ENCODE measurements at places on chromosomes 3 and 15. TPM values are rescaled to one million over a fixed set of nuclear protein-coding genes. Genes with fewer than 3 reads are reported as not detected.
A peak's percentile ranks its signal among the peaks of the same experiment; 100 is the strongest.

DNA sequence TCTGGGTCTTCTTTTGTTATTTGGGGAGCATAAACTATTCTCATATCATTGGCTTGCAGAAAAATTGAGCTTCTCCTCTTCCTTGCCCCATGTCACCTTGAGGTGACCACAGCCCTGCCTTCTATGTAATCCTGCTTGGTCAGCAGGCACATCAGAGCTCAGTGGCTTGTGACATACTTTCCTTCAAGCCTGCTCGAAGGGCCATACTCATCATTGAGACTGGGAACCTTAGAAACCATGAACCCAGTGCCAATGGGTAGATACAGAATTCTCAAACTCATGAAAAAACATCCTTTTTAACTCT, 3.7 kb upstream of the CCR2 start:
- no peak for DNase-seq

- DNase-seq: peak; percentile 79
These were observed at the start of gene TMEM266 for GRCh38 chr15:76059320-76060117. TMEM266 (plus strand) TSS chr15:76059985; CDS start chr15:76134264, 74,279 bp downstream.

- no peak for DNase-seq
These were observed 24.8 kb downstream of the CD96 start for GRCh38 chr3:111566844-111567243.

GRCh38 chr15:76875911-76876310, 29.2 kb downstream of the SCAPER start:
- DNase-seq: no peak

- peak; percentile 27 for DNase-seq
These were observed 60.6 kb downstream of the CD200R1L start for GRCh38 chr3:112786002-112786590.

GRCh38 chr3:188944108-188944507, 227.7 kb upstream of the TPRG1 start:
- no peak for DNase-seq

The SH2D7 gene
- polyA plus RNA-seq: not detected

The ZNF860 gene
- 0.84 TPM for polyA plus RNA-seq
